ENCODE measurements at places on chromosomes 11 and 22.

DNA sequence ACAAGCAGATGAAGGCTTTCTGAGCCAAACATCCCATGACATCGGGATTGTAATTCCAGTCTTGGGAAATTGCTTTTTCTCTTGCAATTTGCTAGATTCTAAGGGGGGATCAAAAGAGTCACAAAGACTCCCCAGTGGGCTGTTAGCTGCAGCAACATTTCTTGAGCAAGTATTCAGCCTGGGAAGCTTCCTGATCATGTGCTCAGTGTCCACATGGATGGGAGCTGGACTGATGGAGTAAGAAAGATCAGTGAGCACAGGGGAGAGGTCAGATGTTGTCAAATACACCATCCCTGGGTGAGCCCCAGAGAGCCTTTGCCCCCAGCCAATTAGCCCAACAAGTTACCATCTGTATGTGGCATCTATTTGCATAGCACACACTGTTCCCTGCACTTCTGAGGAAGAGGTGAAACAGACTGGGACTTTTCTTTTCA lies 10.2 kb upstream of the GRK3 start:
- no peak for DNase-seq

GRCh38 chr22:36135306-36135980 lies 25.1 kb downstream of the APOL3 start:
- DNase-seq: no peak

DNA sequence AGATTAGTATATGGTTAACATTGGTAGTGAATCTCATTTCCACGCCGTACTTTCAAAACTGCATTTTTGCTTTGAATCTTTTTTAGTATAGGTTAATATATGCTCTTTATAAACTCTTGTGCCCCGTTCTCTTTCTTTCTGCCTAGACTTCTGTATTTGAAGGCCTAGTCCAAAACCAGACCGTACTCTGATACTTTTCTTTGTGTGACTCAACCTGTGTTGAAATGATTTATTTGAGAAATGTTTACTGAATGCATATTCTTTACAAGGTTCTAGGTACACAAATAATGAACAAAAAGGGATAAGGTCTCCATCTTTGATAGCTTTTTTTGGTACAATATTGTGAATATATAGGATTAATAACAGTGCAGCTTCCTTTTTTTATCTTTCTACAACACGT lies 68.3 kb downstream of the HIPK3 start:
- DNase-seq: no peak

GRCh38 chr11:108302121-108302785 lies 79.4 kb downstream of the ATM start:
- DNase-seq: no peak
